Fibroblast of lung (primary cell): ENCODE measurements at places on chromosomes 13 and 19. TPM values are rescaled to one million over a fixed set of nuclear protein-coding genes. Genes with fewer than 3 reads are reported as not detected.

GRCh38 chr19:56721714-56722113, 50.2 kb upstream of the ZNF835 start:
- H3K4me3 ChIP-seq = no peak overlapping the region
- DNase-seq = no peak
- H3K27me3 ChIP-seq = no peaks in the 10 kb centered on the region
- no peaks in the 10 kb centered on the region for H3K4me1 ChIP-seq
- no peaks in the 10 kb centered on the region for H3K36me3 ChIP-seq

- H3K36me3 ChIP-seq = no peaks in the 10 kb centered on the region
- peak; percentile 87 for DNase-seq
- H3K4me3 ChIP-seq = peak overlapping the region; percentile 16
- H3K27me3 ChIP-seq = no peaks in the 10 kb centered on the region
- peak overlapping the region; percentile 53 for H3K27ac ChIP-seq
Observed at GRCh38 chr13:30340331-30341250, 33.2 kb upstream of the KATNAL1 start.

DNA sequence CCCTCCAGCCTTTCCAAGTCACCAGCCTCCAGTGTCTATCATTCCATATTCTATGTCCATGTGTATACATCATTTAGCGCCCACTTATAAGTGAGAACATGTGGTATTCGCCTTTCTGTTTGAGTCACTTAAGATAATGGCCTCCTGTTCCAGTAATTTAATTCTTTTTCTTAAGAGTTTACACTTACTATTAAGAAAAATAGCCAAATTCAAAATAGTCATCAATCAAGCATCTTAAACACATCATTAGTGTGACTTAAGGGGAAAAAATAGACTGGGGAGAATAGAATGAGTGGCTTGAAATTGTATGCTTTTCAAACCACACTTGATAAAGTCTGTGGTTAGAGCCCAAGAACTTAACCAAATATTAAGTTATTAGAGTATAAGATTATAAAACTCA, 248.0 kb downstream of the MAB21L1 start:
- H3K4me1 ChIP-seq = no peaks in the 10 kb centered on the region
- no peaks in the 10 kb centered on the region for H3K36me3 ChIP-seq
- peak; percentile 54 for DNase-seq
- H3K4me3 ChIP-seq = no peak overlapping the region
- H3K27ac ChIP-seq = no peak overlapping the region

DNA sequence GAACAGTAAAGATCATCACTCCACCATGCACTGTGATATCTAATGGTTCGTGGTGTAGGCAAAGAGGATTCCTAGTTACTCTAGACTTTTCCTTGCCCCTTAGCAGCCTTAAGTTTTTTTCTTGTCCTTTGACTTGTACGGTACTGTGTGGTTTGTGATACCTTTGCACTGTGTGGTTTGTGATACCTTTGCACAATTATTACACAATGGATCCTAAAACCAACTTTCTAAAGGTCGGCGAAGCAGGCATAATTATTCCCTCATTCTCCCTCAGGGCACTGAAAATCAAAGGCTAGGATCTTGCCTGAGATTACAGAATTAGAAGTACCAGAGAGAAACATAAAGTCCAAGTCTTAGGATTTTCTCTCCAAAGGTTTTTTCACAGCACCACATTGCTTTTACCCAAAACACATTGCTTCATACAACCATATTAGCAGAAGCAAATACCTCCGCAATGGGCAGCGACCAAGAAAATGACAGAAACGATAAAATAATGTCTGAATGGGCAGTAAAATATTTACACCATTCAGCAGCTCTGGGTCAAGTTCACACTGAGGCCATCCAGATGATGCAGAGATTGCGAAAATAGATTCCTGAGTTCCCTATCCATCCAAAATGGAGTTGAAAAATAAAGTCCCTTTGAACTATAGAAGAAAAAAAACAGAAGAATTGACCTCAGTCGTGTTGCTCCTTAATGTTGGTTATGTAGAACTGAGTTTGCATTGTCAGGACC, 106.4 kb downstream of the FGF14 start:
- no peak overlapping the region for H3K4me3 ChIP-seq
- H3K36me3 ChIP-seq = no peaks in the 10 kb centered on the region
- H3K4me1 ChIP-seq = peaks cover 11% of the 10 kb centered on the region

GRCh38 chr13:110348309-110349105, 41.4 kb downstream of the COL4A2 start:
- no peak overlapping the region for H3K27ac ChIP-seq
- no peaks in the 10 kb centered on the region for H3K27me3 ChIP-seq
- H3K4me1 ChIP-seq = peaks cover 14% of the 10 kb centered on the region
- no peak for DNase-seq
- no peaks in the 10 kb centered on the region for H3K36me3 ChIP-seq

DNA sequence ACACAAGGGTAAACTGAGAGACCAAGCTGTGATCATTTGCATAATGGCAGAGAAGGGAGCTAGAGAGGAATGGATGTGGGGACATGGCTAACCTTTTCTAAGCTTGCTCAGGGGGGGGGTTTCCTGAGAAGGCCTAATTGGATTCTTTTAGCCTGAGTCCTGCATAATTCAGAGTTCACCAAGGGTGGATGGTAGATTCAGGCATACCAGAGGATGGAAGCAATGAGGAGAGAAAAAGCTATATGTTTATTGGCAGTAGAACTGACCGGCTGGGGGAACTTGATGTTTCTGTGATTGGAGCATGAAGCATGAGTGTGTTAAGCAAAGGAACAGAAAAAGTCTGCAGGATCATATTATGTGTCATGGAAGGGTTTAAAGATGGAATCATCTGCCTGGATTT, 65.9 kb upstream of the KLF12 start:
- H3K4me1 ChIP-seq = peaks cover 3% of the 10 kb centered on the region
- no peaks in the 10 kb centered on the region for H3K36me3 ChIP-seq
- no peak overlapping the region for H3K4me3 ChIP-seq
- H3K27me3 ChIP-seq = no peaks in the 10 kb centered on the region

DNA sequence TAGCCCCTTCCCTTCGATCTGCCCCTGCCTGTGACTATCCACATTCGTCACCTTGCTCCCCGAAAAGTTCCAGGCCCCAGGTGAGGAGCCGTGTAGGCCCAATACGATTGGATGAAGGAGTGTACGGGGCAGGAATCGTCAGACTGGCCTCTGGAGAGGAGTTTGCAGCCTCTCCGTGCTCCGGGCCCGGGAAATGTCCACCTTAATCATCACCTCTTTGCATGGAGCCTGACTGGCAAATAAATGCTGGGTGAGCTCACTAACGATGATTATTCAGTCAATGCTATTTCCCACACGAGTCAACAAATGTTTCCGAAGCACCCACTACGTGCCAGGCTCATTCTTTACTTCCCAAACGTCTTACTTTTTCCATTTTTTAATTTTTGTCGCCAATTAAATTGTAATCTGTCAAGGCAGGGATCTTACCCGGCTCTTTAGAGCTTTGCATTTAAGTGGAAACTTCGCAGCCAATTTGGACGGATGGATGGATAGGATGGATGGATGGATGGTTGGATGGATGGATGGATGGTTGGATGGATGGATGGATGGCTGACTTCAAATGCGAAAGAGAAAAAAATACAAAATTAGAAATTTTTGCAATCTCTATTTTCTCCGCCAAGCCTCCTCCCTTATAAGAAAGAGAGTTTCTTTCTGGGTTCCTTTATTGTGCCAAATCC, 45.8 kb downstream of the TGDS start:
- peak overlapping the region; percentile 82 for H3K4me3 ChIP-seq
- peak; percentile 62 for DNase-seq
- H3K27ac ChIP-seq = peak overlapping the region; percentile 75
- no peaks in the 10 kb centered on the region for H3K4me1 ChIP-seq
- H3K27me3 ChIP-seq = no peaks in the 10 kb centered on the region
- no peaks in the 10 kb centered on the region for H3K36me3 ChIP-seq

DNA sequence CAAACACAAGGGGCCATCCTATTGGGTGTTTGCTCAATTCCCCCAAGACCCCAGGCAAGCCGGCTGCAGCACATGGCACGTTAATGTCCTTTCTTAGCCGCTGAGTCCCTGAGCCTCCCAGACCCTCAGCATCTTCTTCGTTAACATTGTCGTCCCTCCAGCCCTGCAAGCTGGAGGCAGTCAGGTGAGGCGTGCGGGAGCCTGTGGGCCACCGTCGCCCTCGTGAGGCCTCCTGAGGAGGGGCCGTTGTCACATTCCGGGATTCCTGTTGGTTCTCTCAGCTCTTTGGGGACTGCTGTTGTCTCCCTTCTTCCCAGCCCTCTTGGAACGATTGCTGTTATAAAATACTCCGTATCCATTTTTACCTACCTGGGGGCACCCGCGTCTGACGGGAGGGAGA, 140.6 kb downstream of the KDM4B start:
- H3K27ac ChIP-seq = no peak overlapping the region
- no peaks in the 10 kb centered on the region for H3K4me1 ChIP-seq
- DNase-seq = no peak
- H3K36me3 ChIP-seq = peaks cover 7% of the 10 kb centered on the region
- H3K27me3 ChIP-seq = no peaks in the 10 kb centered on the region

GRCh38 chr13:111367340-111367739, 46.9 kb downstream of the TEX29 start:
- no peaks in the 10 kb centered on the region for H3K27me3 ChIP-seq
- no peak for DNase-seq
- H3K36me3 ChIP-seq = no peaks in the 10 kb centered on the region
- H3K4me3 ChIP-seq = no peak overlapping the region
- H3K27ac ChIP-seq = no peak overlapping the region
- H3K4me1 ChIP-seq = no peaks in the 10 kb centered on the region

DNA sequence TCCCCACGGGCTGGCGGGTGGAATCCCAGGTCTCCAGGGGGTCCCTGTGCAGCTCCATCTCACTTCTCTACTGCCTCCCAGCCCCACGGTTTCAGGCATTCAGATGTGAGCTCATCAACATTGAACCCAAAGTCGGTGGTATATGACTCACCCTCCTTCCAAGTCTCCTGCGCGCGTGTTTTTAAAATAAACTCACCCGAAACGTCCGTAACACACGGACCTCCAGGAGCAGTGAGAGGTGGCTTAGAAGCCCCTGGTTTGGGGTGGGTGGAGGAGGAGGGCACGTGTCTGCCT, 14.0 kb upstream of the CRTC1 start:
- H3K27me3 ChIP-seq = no peaks in the 10 kb centered on the region
- DNase-seq = peak; percentile 67
- no peak overlapping the region for H3K27ac ChIP-seq
- no peak overlapping the region for H3K4me3 ChIP-seq
- peaks cover 11% of the 10 kb centered on the region for H3K36me3 ChIP-seq
- H3K4me1 ChIP-seq = peaks cover 5% of the 10 kb centered on the region

DNA sequence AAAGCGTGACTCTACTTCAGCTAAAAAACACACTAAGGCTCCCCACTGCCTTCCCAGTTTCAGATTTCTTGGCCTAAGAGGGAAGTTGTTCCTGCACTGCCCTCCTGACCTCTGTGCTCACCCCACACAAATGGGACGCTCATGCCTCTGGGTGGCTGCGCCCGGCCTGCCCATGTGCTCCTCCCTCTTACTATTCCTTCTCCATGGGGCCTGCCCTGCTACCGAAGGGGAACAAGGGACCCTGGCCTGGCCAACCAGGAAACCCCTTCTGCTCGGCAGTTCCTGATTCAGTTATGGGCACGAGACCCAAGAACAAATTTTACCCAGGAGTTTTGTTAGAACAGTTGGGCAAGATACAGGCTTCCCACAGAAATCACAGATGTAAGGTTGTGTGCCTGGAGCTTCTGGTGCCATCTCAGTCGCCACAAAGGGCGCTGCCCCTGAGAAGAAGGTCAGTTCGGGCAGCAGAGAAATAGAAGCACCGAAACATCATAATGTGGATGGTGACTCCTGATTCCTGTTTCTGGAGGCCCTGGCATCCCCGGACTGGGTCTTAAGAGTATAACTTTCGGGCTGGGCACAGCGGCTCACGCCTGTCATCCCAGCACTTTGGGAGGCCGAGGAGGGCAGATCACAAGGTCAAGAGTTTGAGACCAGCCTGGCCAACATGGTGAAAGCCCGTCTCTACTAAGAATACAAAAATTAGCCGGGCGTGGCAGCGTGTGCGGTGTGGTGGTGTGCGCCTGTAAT, 5.4 kb upstream of the PLPP2 start:
- no peak for DNase-seq
- H3K36me3 ChIP-seq = no peaks in the 10 kb centered on the region
- peaks cover 3% of the 10 kb centered on the region for H3K4me1 ChIP-seq
- peaks cover 30% of the 10 kb centered on the region for H3K27me3 ChIP-seq
- no peak overlapping the region for H3K4me3 ChIP-seq

DNA sequence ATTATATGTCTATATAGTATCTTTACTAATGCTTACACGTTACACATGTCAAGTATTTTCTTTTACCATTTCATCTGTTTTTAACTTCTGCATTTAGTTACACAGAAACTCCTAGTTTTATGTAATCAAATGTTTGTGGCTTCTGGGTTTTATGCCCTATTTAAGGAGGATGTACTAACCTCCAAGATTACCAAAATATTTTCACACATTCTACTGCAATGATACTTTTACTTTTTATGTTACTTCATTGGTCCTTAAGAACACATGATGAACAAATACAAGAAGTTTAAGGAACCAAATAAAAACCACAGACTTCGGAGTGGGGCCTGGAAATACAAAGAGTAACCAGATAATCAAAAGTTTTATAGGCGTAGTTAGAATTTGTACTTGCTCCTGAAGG, 37.2 kb downstream of the ZC3H13 start:
- peak; percentile 12 for DNase-seq
- H3K36me3 ChIP-seq = no peaks in the 10 kb centered on the region
- no peaks in the 10 kb centered on the region for H3K27me3 ChIP-seq

- no peaks in the 10 kb centered on the region for H3K4me1 ChIP-seq
- no peak overlapping the region for H3K27ac ChIP-seq
- H3K36me3 ChIP-seq = peaks cover 13% of the 10 kb centered on the region
- DNase-seq = peak; percentile 47
- H3K4me3 ChIP-seq = no peak overlapping the region
Observed at GRCh38 chr19:40623403-40624251, 22.5 kb downstream of the LTBP4 start.

- DNase-seq = no peak
- H3K27ac ChIP-seq = no peak overlapping the region
- no peaks in the 10 kb centered on the region for H3K27me3 ChIP-seq
- H3K36me3 ChIP-seq = no peaks in the 10 kb centered on the region
Observed at GRCh38 chr13:36907821-36908220, 12.2 kb downstream of the SMAD9 start.

GRCh38 chr19:10087296-10088061, 1.4 kb downstream of the SHFL start:
- no peaks in the 10 kb centered on the region for H3K27me3 ChIP-seq
- H3K36me3 ChIP-seq = peaks cover 10% of the 10 kb centered on the region
- no peaks in the 10 kb centered on the region for H3K4me1 ChIP-seq
- H3K4me3 ChIP-seq = peak overlapping the region; percentile 82

- H3K27me3 ChIP-seq = no peaks in the 10 kb centered on the region
- no peaks in the 10 kb centered on the region for H3K36me3 ChIP-seq
- H3K27ac ChIP-seq = no peak overlapping the region
- H3K4me3 ChIP-seq = no peak overlapping the region
- DNase-seq = no peak
Observed at GRCh38 chr19:48194041-48194843, 23.8 kb downstream of the ZSWIM9 start.

CRLF1 gene
- 2.3 and 2.5 TPM in 2 replicates for total RNA-seq

ICAM4 gene
- 1.8 and 4.1 TPM in 2 replicates for total RNA-seq

ZFP14 gene
- 6.4 and 8.1 TPM in 2 replicates for total RNA-seq

ZNF284 gene
- 3.3 and 4.0 TPM in 2 replicates for total RNA-seq

RXFP2 gene
- not detected in 2 replicates for total RNA-seq

PROSER3 gene
- 2.6 and 3.8 TPM in 2 replicates for total RNA-seq

ZNF544 gene
- 34.4 and 40.8 TPM in 2 replicates for total RNA-seq

LHB gene
- not detected in 2 replicates for total RNA-seq

PCDH20 gene
- total RNA-seq = under 0.01 TPM in 1 of 2 replicates, not detected in the other

CGB5 gene
- not detected in 2 replicates for total RNA-seq

CDC37 gene
- total RNA-seq = 108 and 129 TPM in 2 replicates

SMIM44 gene
- total RNA-seq = not detected in 2 replicates

ATP8A2 gene
- under 0.01 and 0.26 TPM in 2 replicates for total RNA-seq

PRR20A gene
- total RNA-seq = not detected in 2 replicates

SIGLEC8 gene
- total RNA-seq = not detected in 2 replicates

FBXW9 gene
- 3.1 and 3.3 TPM in 2 replicates for total RNA-seq
